ENCODE measurements at places on chromosomes 3 and 15. TPM values are rescaled to one million over a fixed set of nuclear protein-coding genes. Genes with fewer than 3 reads are reported as not detected.

GRCh38 chr3:21587894-21588293, 163.1 kb downstream of the ZNF385D start:
- no peak for ATAC-seq

DNA sequence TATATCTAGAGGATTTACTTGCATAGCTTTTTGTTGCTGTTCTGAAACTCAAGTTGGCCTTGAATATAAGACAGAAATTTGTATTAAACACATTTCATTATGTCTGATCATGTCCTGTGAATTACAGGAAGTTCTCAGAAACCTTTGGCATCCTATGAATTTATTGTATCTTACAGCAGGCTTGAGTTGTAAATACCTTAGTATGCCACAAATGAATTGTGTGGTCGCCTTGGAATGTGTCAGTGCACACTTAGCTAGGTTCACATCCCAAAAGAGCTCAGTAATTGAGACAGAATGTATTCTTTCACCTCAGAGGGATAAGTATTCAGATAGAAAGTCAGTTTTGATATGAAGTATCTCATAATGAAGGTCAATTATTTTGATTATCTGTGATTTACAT, 83.4 kb downstream of the NEK11 start:
- no peak for ATAC-seq

DNA sequence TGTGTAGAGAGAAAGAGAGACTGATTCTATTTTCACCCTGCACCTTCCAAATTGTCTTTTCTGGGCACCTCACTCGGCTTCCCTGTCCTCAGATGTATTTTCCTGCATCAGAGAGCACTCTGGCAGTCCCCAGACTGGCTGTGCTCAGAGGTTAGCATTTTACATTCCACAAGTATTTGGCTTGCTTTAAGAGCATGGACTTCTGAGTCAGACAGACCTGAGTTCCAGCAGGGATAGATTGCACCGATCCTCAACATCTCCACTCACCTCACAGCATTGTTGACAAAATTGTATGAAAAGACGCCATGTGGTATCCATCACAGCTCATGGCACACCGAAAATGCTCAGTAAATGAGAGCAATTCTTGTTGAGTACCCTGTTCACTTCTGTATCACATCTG, 45.6 kb downstream of the SST start:
- no peak for ATAC-seq

DNA sequence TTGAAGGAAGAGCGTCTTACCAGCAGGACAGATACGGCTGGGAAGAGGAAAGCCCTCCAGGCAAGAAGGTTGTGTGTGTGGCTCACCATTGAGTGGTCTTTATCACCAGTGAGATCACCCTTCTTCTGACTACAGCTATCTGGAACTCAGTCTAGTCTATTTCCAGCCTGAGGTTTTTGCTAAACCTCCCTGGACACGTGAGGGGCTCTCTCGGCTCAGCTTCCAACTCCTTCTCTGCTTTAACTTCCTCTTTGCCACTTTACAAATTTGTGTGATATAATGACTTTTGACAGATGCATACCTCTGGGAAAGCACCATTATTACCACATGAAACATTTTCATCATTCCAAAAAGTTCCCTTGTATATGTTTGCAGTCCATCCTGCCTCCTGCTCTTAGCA, 15.3 kb upstream of the ROPN1 start:
- ATAC-seq, result no peak

DNA sequence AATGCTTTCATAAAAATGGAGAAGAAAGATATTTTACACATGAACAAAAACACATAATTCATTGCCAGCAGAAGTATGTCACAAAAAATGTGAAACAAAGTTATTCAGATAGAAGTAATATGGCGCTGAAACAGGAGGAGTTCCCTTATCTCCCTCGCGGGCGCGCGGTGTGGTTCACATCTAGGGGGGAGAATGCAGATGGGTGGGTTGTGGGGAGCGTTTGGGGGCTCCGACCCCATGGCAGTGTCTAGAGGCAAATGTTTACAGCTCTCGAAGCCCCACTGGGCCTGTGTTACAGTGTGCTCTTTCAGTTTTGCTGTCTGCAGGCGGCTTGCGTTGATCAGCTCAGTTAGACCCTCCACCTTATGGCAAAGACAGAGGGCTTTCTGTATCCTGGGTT, 297.5 kb downstream of the CGGBP1 start:
- no peak for ATAC-seq

GRCh38 chr3:171508676-171509075, 48.5 kb upstream of the TNIK start:
- no peak for ATAC-seq

DNA sequence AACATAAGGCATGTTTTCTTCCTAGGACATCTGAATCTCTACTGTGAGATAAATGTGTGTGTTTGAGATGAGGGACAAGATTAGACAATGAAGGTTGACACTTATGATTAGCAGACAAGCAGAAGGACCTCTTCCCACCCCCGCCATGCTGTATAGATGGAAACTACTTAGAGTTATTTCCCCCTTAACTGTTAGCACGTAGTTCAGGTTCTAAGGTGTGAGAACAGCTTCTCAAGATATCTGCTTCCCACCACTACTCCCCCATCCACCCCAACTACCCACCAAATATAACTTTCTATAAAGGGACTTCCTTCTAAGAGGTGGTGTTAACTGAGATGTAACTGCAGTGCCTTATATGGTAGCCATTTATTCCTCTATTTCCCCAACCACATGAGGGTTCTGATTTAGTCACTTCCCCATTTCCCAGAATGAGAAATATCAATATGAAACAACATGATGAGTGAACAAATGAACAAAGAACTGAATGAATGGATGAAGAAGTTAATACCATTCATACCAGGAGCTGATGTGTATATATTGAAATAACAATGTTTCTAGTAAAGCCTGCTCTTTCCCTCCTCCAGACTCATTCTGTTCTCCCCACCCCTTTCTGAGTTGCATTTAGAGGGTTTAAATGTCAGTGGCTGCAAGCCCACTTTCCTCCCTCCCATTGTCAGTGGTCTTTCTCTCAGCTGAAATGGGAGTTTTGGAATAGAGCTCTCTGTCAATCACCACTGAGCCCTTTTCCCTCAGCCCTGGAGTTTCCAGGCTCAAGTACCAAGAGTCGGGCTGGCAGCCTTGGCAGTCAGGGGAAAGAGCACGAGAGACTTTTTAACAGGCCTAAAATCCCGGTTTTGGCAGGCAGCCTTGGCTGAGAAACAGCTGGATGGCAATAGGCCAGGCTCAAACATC, 7.7 kb upstream of the RFTN1 start:
- ATAC-seq, result no peak

DNA sequence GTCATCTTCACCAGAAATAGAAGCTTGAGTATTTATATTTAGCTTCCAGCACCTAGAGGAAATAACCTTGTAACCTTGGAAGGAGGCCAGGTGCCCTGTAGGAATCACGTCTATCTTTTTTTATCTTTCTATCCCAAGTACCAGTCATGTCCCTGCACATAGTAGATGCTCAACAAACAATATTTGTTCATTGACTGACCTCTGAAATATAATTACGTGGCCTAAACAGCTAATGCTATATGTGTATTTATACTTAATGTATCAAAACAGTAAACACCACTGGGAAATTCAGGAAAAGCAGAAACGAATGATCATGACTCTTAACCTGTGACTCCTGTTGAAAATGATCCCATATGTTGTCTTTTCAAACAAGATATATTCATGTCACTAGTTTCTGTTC, 97.9 kb upstream of the ADAMTSL3 start:
- no peak for ATAC-seq

GRCh38 chr3:170436697-170437096, 18.0 kb downstream of the CLDN11 start:
- no peak for ATAC-seq

DNA sequence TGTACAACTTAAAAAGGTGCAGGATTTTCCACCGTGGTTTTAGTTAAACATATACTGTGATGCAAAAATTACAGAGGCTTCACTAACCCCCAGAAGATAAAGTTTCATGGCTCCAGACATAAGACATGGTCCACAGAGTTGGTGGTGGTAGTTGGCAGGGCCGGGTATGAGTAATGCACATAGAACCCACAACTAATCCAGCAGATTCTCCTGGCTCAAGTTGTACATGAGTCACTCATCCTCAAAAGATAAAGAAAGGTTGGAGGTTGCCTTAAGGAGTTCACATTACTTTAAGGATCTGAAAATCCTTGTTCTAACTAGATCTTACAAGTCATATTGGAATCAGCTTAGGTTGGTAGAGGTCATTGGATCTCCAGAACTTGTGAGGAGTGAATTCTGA, 98.3 kb upstream of the ZBTB20 start:
- peak; percentile 94 for ATAC-seq

GRCh38 chr3:45929042-45929679, 14.1 kb upstream of the CXCR6 start:
- peak; percentile 71 for ATAC-seq

GRCh38 chr3:126828306-126828705, 124.3 kb downstream of the CHCHD6 start:
- no peak for ATAC-seq

DNA sequence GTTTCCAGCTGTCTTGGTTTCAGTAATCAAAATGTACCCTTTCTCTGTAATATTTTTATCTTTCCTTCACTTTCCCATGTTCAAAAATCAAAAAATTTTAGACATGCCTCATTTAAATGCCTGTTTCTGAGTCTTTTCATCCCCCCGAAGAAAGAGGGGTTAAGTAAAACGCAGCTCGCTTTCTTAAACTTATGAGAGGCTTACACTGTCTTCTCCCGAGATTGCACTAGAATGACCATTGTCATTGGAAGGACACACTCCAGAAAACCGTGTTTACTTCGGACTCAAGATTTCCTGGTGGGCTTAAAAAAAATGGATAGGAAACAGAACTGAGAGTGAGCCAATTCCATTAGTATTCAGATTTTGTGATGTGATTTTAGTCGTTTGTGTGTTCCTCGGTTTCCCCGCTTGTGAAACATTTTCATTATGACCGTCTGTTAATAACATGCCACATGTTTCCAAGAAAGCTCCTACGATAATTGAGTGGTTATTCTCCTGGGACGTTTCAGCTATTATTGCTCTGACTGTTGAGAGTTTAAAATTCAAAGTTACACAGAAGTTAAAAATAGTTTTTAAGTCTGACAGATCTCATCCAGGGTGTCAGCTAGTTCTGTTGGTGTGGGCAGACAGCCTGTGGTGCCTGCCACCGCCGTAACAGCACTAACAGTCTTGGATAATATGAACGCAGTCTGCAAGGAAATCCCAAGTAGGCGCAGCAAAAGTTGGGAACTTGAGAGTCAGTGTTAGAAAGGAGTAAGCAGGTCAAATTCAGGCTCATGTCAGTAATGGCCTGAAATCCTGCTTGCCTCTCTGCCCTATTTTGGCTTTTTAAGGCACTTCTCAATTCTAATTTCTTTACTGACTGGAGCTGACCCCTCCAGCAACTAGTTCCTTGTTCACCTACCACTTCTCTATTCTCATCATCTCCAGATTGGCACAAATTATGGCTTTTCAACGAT, 1.5 kb downstream of the CRYBG3 start:
- ATAC-seq, result no peak

DNA sequence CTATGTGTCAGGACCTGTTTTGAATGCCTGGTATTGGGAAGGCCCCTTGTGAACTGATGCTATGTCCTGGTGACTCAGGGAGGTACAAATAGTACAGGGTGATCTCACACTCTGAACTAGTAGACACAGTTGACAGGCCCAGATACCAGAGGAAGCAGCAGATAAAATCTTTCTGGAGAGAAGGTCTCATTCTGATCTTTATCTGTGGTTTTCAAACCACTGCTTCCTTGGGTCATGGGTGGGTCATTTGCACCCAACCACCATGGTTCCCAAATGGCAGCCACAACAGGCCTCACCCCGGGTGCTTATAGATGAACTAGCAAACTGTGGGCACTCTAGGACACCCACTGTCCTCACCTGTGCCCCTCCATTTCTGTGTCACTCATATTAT, 43.4 kb downstream of the PXYLP1 start:
- no peak for ATAC-seq

- no peak for ATAC-seq
Measured at GRCh38 chr15:70447521-70447920, 315.8 kb downstream of the UACA start.

DNA sequence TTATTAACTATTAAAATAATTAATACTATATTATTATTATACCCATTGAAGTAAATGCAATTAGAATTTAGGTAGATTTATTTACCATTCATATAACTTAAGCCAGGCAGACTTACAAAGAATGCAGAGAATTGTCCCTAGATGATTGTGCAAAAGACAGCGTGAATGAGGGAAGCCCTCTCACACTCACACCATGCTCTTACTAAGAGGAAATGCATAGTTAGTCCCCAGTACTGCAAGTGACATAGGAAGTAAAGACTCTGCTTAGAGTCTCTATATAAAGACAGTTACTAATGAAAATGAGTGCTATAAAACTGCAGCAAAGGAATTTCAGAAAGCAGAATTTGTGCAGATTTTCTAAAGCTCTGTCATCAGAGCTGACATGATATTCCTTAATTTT, 270.4 kb downstream of the ZBBX start:
- no peak for ATAC-seq

DNA sequence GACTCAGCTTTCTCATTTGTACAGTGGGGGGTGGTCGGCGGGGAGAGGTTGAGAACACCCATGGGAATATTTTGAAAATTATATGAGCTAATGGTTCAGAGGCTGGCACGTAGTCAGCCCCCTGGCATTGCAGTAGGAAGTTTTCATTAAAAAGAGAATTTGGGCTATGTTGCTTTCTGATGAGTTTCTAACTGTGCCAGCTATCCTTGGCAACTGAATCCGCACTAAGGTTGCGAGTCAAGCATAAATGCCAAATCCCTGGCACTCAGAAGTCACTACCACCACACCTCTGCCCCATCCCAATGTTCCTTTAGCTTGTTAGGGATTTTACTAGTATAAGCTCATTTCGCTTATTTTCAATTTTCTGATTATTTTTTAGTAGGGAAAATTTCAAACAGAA, 91.6 kb downstream of the DNASE1L3 start:
- ATAC-seq, result no peak

DNA sequence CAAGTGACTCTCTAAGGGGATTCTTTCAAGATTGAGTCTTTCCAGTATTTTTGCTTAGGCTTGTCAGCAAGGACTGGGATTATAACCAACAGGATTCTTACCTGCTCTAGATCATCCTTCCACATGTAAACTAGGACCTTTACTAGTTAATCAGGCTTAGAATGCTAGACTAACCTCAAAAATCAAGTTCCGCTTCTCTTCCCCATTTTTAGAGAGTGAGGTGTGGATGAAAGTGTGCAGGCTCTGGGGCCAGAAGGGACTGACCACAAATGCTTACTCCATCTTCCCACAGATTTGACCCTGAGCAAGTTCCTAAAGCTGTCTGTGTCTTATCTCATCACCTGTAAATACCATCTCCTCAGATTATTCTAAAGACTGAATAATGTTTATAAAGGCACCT, 89.5 kb upstream of the IL12A start:
- ATAC-seq, result no peak

Gene HDC
- total RNA-seq, result 0.32 TPM

Gene SYNPR
- not detected for total RNA-seq

Gene ASB14
- not detected for total RNA-seq

Gene ARRDC4
- 2.9 TPM for total RNA-seq

Gene FGF7
- total RNA-seq, result 2.0 TPM

Gene SNX22
- total RNA-seq, result 0.28 TPM

Gene GOLGA8S
- 0.24 TPM for total RNA-seq

Gene LEO1
- 16.8 TPM for total RNA-seq

Gene ROPN1
- total RNA-seq, result not detected

Data from esophagus mucosa (tissue), 1 donor.